NCI-H1436 (cell line): ENCODE measurements at places on chromosomes 3 and 15.

- no peak for DNase-seq
These were observed 32.0 kb upstream of the RYK start for GRCh38 chr3:134282659-134283047.

- DNase-seq, result no peak
These were observed 161.1 kb downstream of the OR4M2 start for GRCh38 chr15:22241451-22241850.

DNA sequence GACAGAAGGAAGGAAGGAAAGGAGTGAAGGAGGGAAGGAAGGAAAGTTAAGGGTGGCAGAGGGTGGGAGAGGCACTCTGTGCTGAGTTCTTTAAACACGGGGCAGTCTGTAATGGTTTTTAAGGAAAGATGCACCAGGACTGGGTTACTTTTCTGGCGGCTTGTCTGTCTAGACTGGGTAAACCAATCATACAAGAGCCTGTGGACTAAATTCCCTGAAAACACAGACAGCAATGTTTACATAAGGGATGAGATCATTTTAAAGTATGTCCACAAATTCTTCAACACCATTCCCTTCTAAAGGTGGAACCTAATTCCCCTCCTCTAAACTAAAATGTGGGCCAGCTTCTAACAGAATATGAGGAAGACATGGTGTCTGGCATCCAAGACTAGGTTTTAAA, 235.5 kb upstream of the IGF1R start:
- no peak for DNase-seq

- no peak for DNase-seq
These were observed 881.3 kb upstream of the NR2F2 start for GRCh38 chr15:95449230-95449628.

GRCh38 chr3:69092030-69092516, 7.3 kb downstream of the ARL6IP5 start:
- no peak for DNase-seq

- no peak for DNase-seq
These were observed 375.3 kb downstream of the LPP start for GRCh38 chr3:188529228-188529627.

DNA sequence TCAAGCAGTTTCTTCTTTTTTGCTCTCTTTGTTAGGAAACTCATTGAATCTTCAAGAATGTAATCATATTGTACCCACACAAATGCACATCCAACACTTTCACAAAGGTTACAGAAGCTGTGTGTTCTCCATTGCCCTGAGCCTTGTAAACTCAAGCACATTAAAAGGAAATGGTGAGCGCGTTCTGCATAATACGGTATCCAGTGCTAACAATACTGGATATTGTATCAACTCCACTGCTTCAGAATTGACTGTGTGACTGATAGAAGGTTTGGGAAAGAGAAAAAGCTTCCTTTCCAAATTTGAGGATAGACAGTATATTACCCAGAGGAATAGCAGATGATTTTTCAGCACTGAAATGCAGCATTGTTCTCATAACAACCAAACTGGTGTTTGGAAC, 268.9 kb upstream of the RBMS3 start:
- no peak for DNase-seq

- no peak for DNase-seq
These were observed 128.5 kb downstream of the CDIN1 start for GRCh38 chr15:36707884-36708435.
